ENCODE measurements at places on chromosomes 6 and 20.

- no peak for DNase-seq
Measured at GRCh38 chr6:154738551-154738961, 5.3 kb downstream of the SCAF8 start.

DNA sequence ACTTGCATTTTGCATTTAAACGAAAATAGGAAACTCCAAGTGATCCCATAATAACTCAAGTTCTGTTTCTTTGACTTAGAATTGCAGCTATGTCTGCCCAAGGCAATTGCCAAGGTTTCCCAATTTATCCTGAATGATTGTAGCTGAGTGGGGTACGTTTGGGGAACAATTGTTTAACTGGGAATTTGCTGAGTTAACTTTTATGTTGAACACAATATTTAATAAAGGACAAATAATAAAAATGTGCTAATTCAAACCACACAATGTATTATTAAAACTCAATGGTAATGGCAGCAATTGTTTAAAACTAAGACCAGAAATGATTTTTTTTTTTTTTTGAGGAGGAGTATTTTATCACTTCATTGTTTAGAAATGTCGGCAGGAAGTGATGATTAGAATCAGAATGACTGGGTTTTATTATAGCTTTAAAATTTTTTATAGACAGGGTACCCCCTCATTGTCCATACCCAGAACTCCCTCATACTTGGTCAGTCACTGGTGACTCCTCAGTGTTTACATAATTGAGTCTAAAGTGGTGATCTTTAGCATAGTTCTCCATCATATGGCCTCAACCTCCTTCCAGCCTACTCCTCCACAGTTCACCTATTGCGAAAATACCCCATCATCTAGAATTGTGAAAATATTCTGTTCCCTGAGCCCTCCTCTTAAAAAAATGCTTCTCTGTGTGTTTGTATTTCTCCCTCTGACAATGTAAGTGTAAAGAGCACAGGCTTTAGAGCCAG is 389.2 kb upstream of the CITED2 start:
- DNase-seq: no peak

- no peak for DNase-seq
Measured at GRCh38 chr6:81648502-81648901, 104.0 kb downstream of the TENT5A start.

DNA sequence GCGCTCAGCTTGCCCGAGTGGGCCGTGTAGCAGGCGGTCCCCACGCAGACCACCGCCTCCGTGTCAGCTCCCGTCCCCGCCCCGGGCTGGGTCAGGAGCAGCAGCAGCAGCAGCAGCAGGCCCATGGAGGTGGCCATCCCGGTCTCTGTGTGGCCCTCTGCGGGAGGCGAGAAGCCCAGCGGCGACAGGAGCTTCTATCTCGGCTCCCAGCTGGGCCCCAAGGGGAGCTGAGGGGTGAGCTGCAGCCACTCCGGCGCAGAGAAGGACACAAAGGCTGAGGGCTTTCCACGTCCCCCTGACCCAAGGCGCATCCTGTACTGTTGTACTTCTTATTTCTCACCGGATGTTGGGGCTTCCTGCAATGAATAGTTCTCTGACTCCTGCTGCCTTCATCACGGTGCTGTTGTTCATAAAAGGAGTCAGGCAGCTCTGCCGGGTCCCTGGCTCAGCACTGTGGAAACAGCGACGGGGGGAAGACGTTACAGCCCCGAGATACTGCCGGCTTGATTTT is at the start of gene CD93:
TSS of gene CD93 (minus strand) at position 269 of the 511 bp plus-strand sequence. CDS start at position 137, 132 bp downstream.
- no peak for DNase-seq

DNA sequence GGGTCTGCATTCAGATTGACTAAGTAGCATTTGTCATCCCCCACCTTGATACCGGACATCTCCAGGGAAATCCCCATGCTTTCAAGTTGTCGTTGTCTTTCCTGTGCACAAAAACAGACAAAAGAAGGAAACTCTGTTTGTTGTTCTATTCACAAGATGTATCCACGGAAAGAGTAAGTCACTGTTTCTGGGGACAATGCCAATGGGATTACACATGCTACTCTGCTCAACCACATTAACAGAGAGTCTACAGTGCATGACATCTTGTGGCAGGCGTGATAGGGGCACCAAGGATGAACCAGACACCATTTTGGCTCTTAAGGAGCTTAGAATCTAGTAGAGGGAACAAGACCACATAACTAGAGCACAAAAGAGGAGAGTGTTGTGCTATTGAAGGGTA is 124.4 kb upstream of the NUP153 start:
- DNase-seq: no peak

DNA sequence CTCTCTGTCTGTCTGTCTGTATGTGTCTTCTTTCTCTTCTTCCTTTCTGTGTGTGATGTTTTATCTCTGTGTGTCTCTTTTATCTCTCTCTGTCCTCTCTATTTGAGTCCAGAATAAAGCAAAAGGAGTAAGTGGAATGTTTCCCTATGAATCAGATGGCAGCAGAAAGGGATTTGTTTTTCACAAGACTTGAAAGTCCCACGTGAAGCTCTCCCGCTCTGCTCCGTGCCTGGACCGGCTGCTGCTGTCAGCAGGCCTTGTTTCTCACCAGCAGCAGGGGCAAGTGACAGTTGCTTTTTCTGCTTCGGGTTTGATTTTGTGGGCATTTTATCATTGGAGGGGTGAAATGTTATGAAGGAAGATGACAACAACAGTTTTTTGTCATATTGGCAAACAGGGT is 212.7 kb downstream of the PACRG start:
- DNase-seq: no peak

DNA sequence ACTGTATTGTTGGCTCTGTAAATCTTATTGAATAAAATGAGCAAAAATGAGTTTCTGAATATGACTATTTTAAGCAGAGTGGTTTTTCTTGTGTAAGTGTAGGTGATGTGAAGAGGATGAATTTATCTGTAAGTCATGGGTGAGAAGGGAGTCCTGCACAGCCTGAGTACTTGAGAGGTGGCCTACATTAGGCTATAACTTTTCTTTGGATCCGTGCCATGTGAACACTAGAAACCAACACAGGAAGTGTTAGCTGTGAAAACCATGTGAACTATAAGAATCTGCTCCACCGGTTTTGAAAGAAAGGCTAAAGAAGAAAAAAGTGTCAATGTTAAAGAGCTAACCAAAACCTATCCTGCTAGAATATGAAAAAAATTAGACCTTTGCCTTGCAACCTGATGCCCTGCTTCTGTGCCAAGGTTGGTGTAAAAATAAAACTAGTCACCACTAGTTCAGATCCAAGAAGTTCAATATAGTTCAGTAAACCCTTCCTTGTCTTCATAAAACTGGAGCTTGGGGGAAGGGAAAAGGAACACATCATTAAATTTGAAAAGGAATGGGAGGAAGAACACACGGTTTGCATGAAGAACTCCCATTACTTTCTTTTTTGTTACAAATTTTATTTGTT is 21.3 kb downstream of the PLCB1 start:
- no peak for DNase-seq

DNA sequence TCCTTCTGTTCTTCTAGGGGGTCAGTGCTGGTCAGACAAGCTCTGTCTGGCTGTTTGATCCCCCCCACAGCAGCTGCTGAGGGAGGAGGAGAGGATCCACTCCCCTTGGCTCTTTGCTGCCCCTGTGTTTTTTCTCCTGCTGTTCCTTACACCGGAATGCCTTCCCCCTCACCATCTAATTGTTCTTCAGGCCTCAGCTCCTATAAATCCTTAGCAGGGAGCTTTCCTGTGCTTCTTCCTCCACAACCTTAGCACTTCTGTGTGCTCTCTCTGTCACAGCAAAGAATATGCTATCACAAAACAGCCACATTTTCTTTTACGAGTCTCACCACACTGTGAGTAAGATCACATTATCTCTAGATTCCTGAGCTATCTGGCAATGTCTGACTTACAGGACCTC is 196.6 kb downstream of the OTOR start:
- DNase-seq: no peak
